ENCODE measurements at places on chromosomes 7 and 10.

GRCh38 chr7:26700386-26700785 is 164.0 kb downstream of the SKAP2 start:
- no peak for DNase-seq

GRCh38 chr7:2092279-2092678 is 140.5 kb downstream of the MAD1L1 start:
- DNase-seq, result no peak

GRCh38 chr7:124566583-124566982 is 199.0 kb downstream of the GPR37 start:
- no peak for DNase-seq

DNA sequence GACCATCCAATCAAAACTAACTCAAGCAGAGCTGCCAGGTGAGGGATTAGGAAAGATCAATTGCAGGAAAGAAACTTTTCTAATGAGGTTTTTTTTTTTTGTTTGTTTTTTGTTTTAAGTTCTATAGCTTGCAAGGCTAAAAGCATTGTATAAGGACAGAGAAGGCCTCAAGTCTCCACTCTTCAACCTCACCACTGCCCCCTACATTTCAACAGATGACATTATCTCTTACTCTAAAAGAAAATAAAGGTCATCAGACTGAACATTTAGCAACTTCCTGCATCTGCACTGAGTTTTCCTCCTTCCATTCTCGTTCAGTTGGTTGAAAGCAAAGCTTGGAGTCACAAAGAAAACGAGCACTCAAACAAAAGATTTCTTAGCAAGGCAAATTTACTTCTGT is 45.2 kb upstream of the EXOC4 start:
- DNase-seq, result no peak

DNA sequence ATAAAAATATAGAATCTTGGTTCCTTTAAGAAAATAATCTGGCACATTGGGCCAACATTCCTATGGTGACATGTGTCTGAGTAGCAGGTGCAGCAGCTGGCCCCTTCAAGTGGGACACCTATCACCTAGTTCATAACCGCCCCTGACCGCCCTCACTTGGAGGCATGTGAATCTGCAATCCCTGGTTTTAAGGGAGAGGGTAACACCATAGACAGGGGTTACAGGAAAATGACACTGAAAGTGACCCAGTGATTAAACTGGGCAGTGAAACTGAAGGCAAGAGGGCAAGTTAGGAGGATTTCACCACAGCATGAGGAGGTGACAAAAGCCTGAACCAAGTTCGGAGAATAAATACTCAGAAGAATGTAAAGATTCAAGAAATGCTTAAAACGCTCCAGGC is 1.1 kb downstream of the RSU1 start:
- DNase-seq, result no peak

GRCh38 chr7:105112440-105113418 is 98.7 kb downstream of the KMT2E start:
- DNase-seq, result no peak

GRCh38 chr10:97737770-97738265 is 890 bp downstream of the ZFYVE27 start:
- DNase-seq, result no peak

- DNase-seq, result no peak
Measured at GRCh38 chr10:69807122-69807521, 5.4 kb downstream of the COL13A1 start.

DNA sequence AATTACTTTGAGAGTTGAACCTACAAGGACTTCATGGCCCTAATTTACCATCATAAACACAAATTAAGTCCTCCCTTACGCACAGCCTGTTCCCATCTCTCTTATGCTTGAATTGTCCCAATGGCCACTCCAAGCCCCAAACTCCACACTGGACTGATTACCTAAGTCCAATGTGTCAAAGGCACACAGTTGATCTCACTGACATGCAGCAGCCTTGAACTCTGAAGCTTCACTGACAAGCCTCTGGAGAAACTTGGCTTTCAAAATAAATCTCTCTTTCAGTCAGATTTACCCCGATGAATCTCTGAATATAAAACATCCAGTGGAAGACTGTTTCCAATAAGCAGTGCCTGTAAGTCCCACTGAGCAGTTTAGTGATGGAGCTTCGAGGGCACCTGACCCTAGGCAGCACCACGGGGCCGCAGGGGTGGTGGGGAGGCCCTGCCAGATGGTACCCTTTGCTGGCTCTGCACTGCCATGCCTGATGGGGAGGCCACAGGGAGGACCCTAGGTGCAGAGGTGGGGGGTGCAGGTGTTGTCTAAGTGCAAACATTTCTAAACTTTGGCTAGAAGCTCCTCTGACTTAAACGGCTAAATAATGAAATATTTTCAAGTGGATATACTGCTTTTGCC is 3.3 kb upstream of the MAT1A start:
- DNase-seq, result no peak

DNA sequence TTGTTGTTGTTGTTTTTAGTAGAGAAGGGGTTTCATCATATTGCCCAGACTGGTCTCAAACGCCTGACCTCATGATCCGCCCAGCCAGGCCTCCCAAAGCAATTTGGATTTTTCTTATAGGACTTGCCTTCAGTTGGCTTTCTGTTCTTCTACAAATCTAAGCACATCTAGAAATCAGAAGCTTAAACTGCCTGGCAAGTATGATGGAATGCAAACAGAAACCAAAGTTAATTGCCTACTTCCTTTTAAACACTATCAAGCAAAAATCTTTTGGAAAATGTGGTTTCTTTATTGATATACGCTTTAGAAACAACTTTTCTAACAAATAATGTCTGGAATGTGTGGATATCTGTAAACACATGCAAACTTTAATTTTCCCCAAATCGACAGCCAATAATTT is 64.9 kb downstream of the USP6NL start:
- no peak for DNase-seq

DNA sequence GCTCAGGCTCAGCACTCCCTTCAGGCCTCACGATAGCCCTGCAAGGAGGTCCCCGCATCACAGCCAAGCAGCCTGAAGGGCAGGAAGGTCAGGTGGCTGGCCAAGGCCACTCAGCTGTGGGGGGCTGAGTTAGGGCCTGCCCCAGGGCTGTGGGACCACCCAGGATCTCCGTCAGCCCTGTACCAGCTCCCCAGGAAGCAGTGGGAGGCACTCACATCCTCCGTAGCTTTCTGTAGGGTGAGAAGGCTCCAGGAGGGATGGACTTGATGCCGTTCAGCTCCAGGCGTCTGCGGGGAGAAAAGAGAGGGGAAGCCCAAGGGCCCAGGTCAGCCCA is 125.9 kb downstream of the SLIT1 start:
- no peak for DNase-seq

DNA sequence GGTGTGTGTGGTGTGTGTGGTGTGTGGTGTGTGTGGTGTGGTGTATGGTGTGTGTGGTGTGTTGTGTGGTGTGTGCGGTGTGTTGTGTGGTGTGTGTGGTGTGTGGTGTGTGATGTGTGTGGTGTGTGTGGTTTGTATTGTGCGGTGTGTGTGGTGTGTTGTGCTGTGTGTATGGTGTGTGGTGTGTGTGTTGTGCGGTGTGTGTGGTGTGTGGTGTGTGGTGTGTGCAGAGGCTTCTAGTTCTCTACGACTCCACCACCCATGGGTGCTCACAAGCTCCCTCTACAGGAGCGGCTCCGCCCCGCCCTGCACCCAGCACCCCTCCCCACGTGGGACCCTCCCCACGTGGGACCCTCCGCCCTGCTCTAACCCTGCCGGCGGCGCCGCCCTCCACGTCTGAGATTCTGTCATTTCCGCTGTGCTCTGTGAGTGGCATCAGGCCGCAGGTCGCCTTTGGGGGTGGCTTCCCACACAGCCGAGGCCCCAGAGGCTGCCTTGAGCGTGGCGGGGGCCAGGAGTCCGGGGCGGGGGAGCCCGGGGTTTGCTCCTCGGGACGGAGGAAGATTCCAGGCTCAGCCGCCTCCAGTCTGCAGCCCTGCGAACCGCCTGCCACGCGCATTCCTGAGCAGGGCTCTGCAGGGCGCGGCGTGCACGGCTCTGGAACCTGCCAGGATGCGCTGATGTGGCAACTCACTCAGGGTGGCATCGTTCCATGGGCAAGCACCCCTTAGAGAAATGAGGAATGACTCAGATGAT is 37.0 kb upstream of the DNAJB6 start:
- no peak for DNase-seq

DNA sequence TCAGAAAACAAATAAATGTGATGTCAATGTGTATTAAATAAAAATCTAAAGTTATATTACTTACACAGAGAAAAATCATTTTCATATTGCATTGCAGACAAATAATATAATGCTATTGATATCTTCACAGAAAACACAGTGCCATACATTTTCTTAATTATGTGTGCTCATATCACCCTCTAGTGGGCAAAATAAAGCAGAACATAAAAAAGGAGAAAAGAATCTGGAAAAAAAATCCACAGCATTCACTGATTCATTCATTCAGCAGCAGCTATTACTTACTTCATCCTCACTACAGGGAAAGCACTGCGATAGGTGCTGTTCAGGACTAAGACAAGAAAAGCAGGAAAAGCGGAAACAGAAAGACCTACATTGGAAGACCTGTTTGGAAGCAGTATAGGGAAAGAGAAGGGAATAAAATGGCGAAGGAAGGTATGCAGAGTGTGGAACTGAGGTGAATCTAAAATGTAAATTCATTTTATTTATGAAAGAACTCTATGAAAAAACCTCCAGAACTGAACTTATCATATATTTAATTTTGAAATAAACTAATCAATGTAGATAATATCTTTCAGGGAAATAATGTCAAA is 73.2 kb downstream of the POT1 start:
- no peak for DNase-seq

DNA sequence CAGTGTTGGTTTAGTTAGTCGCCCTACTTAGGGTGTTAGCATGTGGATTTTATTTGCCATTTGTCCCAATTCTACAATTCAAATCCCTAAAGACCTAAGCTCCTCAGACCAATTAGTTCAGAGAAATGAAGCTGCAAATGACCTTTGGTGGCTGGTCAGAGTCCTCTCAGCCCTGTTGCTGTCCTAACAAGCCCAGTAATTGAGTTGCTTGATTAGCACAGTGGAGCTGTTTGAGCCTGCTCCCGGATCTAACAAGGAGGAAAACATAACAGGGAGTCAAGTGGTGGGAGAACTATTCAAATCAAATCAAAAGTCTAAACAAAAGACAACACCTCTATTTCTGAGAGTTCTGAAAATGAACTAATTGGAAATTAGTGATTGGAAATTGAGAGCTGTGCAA is 22.1 kb downstream of the ZDHHC6 start:
- DNase-seq, result no peak

GRCh38 chr10:42998481-42999384 is 78.1 kb upstream of the RET start:
- DNase-seq, result no peak

DNA sequence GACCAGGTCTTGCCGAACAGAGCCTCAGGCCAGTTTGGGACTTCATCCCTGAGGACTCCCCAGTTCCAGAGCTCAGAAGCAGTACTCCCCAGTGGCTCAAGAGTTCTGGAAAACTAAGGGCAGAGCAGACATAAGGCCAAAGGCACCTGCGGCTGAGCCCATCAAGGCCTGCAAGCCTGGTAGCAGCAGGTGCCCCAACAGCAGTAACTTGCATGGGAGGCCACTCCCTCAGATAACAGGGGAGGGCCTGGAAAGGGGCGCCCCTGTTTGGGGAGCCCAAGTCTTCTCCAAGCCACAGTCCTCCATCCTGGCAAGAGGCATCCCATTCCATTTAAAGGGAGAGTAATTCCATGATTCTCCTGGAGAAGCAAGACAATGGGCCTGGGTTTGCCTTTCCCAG is 13.0 kb downstream of the POLL start:
- DNase-seq, result no peak

DNA sequence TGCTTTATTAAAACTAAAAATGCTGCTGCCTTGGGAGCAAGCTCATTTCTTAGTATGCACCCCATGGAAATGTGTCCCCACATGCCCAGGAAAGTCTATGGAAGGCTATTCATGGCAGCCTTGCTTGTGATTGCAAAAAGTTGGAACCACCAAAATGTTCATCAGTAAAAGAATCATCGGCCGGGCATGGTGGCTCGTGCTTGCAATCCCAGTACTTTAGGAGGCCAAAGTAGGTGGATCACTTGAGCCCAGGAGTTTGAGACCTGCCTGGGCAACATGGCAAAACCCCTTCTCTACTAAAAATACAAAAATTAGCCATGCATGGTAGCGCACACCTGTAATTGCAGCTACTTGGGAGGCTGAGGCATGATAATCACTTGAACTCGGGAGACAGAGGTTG is 79.8 kb downstream of the ARHGAP22 start:
- no peak for DNase-seq

GRCh38 chr7:111050875-111051416 is 40.0 kb upstream of the LRRN3 start:
- no peak for DNase-seq

DNA sequence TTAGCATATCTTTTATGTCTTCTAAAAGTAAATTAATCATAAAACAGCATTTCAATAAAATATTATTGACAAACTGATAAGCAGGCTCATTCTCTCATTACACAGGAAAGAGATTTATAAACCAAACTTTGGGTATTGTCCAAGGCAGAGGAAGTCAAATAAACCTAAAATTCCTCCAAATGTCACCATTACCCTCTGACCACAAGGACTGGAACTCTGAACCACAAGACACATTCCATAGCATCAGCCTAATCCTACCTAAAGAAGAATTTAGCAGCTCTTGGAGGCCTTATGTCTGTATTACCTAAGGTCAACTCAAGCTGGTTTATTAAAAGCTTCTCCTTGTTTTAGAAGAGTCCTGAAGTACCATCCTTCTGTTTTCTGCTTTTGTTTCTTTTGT is 82.4 kb upstream of the SLC13A1 start:
- no peak for DNase-seq

- no peak for DNase-seq
Measured at GRCh38 chr7:66583490-66584110, 45.1 kb upstream of the KCTD7 start.

DNA sequence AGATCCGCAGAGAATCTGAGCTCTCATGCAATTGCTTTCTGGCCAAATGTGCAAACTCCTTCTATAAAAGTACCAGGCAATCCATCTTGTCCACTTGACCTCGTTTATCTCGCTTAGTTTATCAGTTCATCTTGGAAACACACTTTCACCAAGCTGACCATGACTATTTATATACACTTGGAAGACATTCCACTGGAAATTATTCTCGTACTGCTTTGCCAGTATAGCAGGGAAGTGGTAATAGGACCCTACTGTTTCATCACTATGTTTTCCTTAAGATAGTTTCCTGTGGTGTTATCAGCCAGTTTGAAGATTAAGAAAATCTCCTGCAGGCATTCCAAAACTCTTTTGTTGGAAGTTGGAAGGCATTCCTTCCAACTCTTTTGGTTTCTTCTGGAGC is 115.3 kb upstream of the FAM171A1 start:
- no peak for DNase-seq

DNA sequence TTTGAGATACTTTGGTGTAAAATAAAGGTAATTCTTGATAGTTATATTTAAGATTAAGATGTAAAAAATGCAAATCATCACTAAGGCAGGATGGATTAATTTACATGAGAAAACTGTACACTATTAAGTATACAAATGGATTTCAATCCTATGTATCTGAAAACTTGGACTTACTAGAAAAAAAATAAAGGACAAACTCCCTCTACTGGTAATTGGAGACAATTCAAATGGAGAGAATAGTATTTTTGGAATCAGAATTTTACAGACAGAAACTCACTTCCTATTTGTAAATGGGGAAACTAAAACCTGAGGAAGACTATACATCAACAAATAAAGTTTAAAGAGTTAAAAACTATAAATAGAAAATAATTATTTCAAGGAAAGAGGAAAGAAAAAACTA is 62.6 kb downstream of the CUL2 start:
- DNase-seq, result no peak
